CD4-positive, alpha-beta T cell (primary cell): ENCODE measurements at places on chromosomes 12 and 14.

DNA sequence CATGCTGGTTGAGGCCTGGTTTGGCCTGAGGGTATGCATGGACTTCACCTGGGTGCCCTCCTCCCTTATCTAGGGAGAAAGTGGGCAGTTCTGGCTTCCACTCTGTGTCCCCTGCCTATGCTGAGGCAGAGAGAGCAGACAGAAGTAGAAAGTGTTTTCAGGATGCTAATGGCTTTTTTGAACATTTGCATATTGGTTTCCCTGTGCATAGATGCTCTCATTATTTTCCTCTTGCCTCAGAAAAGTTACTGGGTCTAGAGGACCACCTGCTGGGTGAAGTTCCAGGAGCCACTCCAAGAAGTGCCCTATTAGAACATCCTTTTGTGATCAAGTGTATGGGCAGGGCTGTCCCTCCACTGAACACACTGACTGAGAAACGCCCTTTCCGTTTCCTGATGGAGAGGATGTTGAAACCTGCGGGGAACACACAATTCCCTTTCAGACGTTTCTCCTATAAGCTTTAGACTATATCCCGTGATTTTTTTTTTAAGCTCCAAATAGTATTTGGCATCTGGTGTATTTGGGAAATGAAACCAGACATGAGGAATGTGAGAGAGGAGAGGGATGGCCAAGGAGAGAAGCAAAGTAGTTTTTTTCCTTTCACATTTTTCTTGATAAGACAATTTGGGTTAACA is 66.6 kb downstream of the DAAM1 start:
- no peak for DNase-seq

DNA sequence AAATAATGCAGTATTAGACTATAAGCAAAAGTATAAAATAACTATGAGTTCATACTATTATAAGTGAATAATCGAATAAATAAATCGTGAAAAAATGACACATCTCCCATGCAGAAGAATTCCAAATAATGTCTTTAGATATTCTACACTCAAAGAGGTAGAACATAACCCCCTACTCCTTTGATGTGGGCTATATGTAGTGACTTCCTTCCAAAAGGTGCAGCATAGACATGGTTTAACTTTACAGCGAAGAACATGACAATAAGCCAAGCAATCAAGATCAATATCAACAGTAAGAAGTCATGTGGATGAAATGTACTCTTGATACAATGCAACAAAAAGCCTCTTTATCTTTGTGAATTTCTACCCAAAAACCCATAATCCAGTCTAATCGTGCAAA is 46.0 kb upstream of the HIF1A start:
- peak; percentile 48 for DNase-seq

DNA sequence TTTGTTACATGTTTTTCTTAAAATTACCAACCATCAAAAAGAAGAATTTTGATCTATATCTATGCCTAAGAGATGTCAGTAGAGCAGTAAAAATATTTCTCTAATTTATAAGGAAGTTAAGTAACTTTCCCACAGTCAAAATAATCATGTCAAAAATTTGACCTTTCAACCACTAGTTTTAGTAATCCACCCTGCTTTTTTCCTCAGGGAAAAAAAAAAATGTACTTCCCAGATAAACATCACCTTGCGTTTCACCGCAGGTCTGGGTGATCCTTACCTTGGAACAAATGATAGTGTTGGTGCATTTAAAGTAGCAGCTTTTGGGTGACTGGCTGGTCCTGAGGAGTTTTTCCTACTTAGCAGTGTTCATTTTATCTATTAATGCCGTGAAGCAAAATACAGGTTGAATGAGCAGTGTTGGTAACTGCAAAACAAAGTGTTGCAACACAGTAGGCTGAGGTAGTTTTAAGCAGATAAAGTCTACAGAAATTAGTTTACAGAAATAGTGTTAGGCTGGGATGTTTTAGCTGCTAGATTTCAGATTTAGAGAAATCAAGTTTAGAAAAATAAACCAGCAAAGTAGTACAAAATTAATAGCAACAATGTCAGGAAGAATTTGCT is 137.2 kb upstream of the DNM1L start:
- no peak for DNase-seq

GRCh38 chr12:10701843-10702242 is 21.3 kb downstream of the YBX3 start:
- DNase-seq: no peak

DNA sequence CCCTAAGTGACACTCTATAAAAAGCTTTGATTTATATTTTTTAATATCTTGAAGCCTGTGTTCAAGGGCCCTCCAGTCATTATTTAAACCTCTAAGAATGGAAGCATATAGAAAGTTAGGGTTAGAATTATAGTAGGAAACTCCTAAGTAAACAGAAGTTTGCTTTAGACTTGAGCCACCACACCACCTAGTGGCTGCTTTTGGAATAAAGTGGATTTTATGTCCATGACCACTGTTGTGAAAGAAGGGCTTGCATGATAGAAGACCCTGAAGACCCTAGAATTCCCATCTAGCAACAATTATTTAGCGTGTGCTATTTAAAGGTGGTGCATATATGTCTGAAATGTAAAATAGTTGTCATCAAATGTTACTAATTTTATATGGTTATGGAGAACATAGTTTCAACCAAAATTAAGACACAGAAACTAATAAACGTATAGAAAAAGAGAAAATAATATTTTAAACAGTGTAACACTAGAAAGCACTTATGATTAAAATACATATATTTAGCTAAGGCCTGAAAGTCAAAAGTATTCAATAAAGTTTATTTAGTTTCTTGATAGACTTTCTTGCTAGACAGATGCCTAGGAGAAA is 21.3 kb downstream of the LRRIQ1 start:
- DNase-seq: peak; percentile 18

GRCh38 chr12:4539167-4539870 is 629 bp downstream of the RAD51AP1 start:
- DNase-seq: no peak

GRCh38 chr12:114131824-114132223 is 165.7 kb upstream of the RBM19 start:
- DNase-seq: no peak
